RWPE2 (cell line): ENCODE measurements at places on chromosomes 7 and 10.

- no peak for DNase-seq
Measured at GRCh38 chr7:16356301-16356958, 64.9 kb downstream of the CRPPA start.

- no peak for DNase-seq
Measured at GRCh38 chr10:63464402-63465292, 1.1 kb downstream of the JMJD1C start.

- DNase-seq = no peak
Measured at GRCh38 chr7:44225566-44226395, 25.0 kb downstream of the YKT6 start.

GRCh38 chr7:129376076-129376777 lies 58.0 kb upstream of the STRIP2 start:
- no peak for DNase-seq

- DNase-seq = no peak
Measured at GRCh38 chr10:7407368-7408290, 3.2 kb downstream of the SFMBT2 start.

DNA sequence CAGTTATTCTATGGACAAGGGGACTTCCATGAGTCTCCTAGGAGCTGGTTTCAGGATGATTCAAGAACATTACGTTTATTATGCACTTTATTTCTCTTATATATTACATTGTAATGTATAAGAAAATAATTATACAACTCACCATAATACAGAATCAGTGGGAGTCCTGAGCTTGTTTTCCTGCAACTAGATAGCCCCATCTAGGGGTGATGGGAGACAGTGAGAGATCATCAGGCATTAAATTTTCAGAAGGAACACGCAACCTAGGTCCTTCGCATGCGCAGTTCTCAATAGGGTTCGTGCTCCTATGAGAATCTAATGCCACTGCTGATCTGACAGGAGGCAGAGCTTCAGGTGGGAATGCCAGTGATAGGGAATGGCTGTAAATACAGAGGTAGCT lies 137.9 kb downstream of the ANKRD30A start:
- no peak for DNase-seq

- no peak for DNase-seq
Measured at GRCh38 chr7:37833107-37833817, 15.1 kb upstream of the NME8 start.

DNA sequence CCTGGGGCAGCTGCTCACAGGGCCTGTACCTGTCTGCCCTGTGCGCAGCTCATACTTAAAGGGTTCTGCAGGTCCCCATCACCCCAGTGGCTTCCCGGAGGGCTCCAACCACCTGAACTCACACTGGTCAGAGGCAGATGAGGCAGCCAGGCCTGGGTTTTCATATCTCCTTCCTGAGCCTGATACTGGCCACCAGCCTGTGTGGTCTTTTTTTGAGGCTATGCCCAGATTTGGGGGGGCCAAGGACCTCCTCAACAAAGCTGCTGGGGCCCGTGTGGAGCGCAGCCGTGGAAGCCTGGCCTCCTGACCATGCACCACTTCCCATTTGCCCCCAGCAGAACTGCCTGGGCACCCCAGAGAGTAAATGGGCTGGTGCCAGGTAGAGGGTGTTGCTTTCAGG lies 25.7 kb downstream of the PNLIPRP2 start:
- DNase-seq = no peak

DNA sequence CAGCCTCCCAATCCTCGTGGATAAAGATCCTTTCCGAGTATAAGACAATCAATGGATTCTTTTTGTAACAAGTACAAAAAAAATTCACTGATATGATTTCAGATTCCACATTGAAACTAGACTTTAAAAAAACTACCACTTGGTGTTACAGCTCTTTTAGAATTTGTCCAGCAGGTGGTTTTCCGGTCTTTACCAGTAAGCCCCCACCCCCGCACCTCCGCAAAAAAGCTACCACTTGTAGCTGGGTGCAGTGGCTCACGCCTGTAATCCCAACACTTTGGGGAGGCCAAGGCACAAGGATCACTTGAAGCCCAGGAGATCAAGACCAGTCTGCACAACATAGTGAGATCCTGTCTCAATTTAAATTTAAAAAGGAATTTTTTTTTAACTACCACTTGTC lies 19.8 kb downstream of the IGF2BP3 start:
- no peak for DNase-seq

DNA sequence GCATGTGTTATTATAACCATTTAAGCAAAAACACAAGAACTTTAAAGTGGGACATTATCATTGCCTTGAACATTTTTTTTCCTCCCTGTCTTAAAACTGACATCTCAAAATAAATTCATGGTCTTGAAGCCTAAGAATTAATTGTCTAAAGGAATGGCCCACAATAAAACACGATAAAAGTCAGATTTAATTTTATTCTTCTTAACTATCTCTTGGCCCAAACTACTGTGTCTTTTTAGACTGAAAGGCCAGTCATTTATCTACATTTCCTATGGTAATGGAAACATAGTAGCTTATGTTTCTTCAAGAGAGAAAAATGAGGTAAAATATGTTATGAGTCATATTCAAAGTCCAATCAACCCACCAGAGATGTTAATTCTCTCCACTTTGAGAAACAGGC lies 24.4 kb upstream of the ETV1 start:
- DNase-seq = no peak

- DNase-seq = no peak
Measured at GRCh38 chr10:13404791-13405190, 56.7 kb upstream of the SEPHS1 start.

DNA sequence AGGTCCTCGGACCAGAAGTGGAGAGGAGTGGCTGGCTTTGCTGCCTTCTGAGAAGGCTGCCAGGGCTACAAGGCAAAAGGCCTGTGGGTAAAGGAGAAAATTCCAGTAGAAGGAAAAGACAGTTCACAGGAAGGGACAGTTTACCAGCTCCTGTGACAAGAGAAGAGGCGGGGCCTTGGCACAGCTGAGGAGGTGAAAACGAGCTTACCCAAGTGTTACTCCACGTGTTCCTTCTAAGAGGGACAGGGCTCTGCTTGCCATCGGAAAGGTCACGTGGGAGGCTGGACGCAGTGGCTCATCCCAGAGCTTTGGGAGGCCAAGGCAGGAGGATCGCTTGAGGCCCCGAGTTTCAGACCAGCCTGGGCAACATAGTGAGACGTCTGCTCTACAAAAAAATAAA lies 129.4 kb upstream of the ZNF746 start:
- DNase-seq = no peak

- DNase-seq = no peak
Measured at GRCh38 chr10:89940076-89940475, 238.7 kb downstream of the KIF20B start.

- no peak for DNase-seq
Measured at GRCh38 chr7:25436413-25436812, 208.1 kb upstream of the NPVF start.

GRCh38 chr10:15763006-15763405 lies 43.3 kb upstream of the ITGA8 start:
- DNase-seq = no peak

GRCh38 chr7:156492170-156492569 lies 148.4 kb upstream of the RNF32 start:
- DNase-seq = no peak

- no peak for DNase-seq
Measured at GRCh38 chr10:100670828-100671479, 74.4 kb upstream of the PAX2 start.

- no peak for DNase-seq
Measured at GRCh38 chr7:150954201-150954985, 23.7 kb downstream of the KCNH2 start.

GRCh38 chr10:1163204-1163660 lies 107.0 kb downstream of the WDR37 start:
- no peak for DNase-seq

- DNase-seq = no peak
Measured at GRCh38 chr7:140304191-140304799, 94.0 kb downstream of the SLC37A3 start.

- no peak for DNase-seq
Measured at GRCh38 chr10:114626841-114627240, 31.2 kb downstream of the ABLIM1 start.

DNA sequence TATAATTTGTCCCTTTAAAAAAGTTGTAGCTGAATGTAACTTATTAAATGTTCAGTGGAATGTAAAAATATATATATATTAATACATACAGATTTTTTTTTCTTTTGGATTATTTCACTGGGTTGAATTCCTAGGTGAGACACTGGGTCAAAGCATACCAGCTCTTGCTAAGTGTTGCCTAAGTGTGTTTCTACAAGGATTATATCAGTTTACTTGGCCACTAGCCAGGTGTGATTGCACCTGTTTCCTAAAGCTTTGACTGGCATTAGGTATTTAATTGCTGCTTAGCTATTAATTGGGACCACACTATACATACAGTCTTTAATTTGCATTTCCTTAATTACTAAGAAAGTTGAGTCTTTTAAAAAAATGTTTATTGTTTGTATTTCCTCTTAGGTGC lies 5.5 kb upstream of the ELOVL3 start:
- no peak for DNase-seq
